ENCODE measurements at places on chromosomes 6 and 20.

GRCh38 chr6:40922281-40922680, 116.7 kb downstream of the UNC5CL start:
- no peak for DNase-seq

DNA sequence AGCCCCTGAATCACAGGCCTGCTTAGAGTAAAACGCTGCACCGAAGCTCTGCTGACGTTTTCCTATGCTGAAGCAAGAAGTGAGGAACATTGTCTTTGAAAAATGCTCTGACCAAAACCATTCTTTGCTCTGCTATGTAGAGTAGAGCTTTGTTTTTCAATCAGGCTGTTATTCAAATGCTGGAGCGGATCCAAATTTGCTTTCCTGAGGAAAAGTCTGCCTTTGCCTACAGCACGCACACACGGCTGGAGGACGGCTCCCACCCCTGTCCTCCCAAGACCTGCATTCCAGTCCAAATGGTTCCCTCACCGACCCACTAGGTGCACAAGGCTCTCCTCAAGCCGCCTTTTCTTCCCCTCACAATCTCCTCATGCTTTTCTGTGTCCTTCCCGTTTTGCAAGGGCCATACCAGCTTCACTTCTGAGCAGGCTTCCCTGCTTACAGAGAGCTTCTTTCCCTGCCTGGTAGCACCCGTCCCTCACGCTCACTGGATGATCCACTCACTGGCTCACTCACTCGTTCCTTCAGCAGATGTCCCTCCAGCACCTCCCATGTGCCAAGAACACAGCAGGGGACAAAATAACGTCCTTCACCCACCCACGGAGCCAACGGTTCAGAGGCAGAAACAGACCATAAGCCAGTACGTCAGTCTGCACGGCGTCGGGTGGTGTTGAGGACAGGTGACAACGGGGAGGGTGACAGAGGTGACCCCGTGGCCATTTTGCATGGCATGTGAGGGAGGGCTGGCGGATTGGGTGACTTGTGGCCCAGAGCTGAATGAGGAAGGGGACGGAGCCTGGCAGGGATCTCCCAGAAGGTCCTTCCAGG, 137.9 kb upstream of the NEDD9 start:
- no peak for DNase-seq

DNA sequence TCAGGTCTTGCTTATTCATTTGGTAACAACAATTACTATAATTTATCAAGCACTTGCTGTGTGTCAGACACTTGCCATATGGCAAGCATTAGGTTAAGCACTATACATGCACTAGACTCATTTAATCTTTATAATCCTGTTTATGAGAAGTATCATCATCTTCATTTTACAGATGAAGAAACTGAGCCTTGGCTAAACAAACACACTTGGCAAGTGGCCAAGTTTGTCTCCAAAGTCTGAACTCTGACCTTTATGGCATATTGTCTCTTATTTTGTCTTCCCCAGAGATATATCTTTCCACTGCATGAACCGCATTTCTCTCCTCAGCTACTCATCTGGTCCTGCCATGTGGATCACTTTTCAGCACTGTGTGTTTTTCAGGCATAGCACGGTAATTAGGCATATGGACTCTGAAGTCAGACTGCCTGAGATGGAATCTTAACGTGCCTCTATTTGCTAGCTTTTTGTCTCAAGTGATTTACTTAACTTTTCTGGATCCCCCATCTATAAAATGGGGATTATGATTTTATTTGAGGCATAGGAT, 4.7 kb downstream of the ADGRF5 start:
- DNase-seq = no peak

DNA sequence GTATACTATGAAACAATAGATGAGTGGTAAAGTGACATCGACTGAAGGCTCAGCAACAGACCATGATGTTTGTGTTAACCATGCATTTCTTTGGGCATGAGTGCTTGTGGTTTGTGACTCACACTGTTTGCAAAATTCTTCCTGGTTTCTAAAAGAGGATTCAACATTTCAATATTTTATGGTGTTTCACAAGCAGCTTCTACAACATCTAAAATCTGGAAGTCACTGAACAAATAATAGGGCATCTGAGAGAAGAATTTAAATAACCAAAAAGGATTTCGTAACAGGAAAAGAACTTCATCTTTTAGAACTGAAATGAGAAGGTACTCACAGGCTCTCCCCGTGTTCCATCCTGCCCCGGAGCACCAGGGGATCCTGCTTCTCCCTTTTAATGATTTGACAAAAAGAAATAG, 146.2 kb downstream of the COL21A1 start:
- no peak for DNase-seq

GRCh38 chr6:20943922-20944321, 409.7 kb downstream of the CDKAL1 start:
- no peak for DNase-seq

Data from esophagus muscularis mucosa (tissue), 4 donors.